ENCODE measurements at places on chromosomes 13 and 19.

DNA sequence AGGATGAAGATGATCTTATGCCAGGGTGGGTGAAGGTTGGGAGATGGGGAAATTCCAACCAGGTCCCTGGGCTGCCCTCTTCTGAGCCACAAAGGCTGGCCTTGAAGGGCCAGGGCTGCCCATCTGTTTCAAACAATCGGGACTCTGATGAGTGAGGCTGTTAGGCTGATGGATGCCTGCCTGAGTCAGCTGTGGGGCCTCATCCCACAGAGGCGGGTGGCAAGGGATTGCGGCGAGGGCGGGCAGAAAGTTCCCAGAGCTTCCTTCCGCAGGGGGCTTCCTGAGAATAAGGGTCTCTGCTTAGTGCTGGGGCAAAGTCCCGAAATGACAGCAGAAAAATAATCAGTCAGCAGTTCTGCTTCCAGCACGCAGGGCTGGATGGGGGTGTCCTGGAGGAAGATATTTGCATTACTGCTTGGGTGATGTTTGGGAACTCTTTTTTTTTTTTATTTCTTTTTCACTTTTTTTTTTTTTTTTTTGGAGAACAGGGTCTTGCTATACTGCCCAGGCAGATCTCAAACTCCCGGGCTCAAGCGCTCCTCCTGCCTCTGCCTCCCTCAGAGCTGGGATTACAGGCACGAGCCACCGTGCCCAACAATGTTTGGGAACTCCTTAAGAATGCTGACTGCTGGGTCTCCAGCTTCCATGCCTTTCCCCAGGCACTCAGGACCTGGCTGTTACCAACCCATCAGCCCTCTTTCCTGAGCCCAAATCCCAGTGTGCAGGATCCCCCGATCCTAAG is 14.1 kb downstream of the SH3GL1 start:
- no peak for DNase-seq

DNA sequence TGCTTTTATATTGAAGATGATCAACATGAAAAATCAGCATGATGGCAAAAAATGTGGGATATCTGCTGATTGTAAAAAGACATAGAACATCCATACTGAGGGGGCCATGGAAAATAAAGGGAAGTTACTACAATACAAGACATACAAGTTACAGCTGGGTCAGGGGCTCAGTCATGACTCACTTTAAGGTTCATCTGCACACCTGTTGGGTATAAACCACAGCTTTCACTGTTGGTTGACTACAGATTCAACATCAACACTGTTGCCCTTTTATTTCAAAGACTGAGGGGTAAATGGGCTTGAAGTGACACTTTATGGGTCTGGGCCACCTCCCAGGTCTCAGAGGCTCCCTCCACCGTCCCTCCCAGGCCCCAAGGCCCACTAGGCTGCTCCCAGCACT is 98.1 kb upstream of the IRS2 start:
- no peak for DNase-seq

GRCh38 chr19:29510701-29511265 is 15.0 kb upstream of the VSTM2B start:
- DNase-seq: no peak

- DNase-seq: no peak
These were observed 55.9 kb downstream of the RAB20 start for GRCh38 chr13:110505594-110505993.

DNA sequence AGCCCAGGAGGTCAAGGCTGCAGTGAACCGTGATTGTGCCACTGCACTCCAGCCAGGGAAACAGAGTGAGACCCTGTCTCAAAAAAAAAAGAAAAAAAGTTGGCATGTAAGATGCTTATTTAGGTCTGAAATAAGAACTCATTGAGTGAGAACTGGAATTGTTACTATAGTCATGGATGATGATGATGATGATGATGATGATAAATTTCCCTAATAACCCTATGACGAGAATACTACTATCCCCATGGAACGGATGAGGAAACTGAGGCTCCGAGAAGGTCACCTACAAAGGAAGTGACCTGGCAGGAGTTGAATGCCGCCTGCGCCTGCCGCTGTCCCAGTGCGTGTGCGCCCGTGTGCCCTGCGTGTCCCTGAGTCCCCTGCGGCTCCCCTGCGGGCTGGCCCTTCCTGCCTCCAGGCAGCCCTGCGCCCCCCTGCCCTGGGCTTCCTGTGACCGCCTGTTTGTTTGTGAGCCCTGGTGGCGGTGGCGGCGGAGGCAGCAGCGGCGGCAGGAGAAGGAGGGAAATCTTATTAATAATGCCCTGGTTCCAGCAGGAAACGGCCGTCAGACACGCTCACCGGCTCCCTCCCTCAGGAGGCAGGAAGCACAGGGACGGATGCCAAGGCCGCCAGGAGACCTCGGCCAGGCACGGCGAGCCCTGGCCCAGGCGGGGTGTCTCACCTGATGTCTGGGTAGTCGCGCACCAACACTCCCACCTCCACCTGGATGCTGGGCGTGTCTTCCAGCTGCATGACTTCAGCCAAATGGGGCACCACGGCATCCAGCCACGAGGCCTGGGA is 29.6 kb downstream of the EXOC3L2 start:
- no peak for DNase-seq

DNA sequence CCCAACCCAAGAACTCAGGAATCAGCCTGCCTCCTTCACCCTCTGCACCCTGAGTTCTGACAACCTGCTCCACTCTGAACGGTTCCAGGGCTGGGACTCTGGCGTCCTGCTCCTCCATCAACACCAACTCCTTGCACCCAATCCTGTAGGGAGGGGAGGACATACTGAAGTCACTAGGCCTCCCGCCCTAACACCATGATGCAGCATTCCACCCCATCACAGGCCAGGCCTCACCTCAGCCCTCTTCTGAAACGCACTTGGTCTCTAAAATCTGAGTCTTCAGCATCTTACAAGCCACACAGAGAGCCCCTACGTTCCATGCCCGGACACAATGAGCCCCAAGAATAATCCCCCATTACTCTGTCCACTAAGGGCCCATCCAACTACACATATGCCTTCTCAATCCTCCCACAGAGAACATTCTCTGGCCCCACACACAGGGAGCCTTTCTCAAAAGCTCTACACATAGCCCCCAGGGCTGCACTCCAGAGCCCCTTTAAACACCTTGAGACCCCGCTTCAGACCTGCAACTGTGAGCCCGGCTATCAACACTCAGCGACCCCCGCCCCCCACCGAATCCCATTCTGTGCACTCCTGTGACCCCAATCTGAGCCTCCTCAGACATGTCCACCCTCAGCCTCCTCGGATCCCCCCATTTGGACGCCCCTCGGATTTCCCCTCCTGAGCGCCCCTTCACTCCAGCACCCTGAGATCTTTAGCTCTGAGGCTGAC is 567 bp downstream of the ALKBH6 start:
- DNase-seq: no peak

GRCh38 chr19:371501-372168 is 27.0 kb upstream of the MIER2 start:
- DNase-seq: no peak

GRCh38 chr13:68850160-68850559 is 1257.5 kb upstream of the ATXN8OS start:
- no peak for DNase-seq

GRCh38 chr19:17406046-17406886 is 836 bp upstream of the BST2 start:
- DNase-seq: no peak

GRCh38 chr13:113753171-113753570 is 5.9 kb upstream of the TMEM255B start:
- DNase-seq: no peak

GRCh38 chr13:22262001-22262885 is 591.4 kb downstream of the FGF9 start:
- peak; percentile 28 for DNase-seq

- DNase-seq: no peak
These were observed 855 bp upstream of the CARS2 start for GRCh38 chr13:110706570-110707372.

DNA sequence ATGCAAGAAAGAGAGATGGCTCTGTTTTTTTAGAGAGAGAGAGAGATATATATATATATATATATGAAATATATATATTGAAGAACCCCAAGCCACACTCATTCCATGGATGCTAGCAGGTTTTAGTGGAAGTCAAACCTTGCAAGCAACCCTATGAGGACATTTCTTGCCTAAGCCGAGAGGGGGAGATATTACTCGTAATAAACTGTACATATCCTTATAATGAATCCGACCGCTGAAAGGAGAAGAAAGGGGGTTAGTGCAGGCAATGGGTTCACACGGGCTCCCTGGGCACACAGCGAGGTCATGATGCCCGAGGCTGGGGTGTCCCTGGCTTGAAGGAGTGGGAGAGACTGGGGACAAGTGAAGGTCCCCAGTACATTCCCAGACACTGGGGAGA is 78.3 kb downstream of the IER2 start:
- no peak for DNase-seq

DNA sequence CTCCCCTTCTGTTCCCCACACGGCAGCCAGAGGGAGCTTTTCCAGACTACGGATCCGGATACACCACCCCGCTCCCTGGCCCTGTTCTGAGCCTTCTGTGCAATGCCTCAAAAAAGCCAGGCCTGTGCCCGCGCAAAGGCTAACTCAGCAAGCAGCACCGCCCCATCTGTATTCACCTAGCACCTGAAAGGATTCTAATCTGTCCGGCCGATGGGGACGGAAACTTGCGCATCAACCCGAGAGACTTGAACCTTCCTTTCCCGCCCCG is 589 bp downstream of the ZBTB45 start:
- peak; percentile 58 for DNase-seq

- DNase-seq: no peak
These were observed 4.7 kb downstream of the CNOT3 start for GRCh38 chr19:54142166-54142780.

GRCh38 chr13:51767100-51767499 is 36.9 kb downstream of the DHRS12 start:
- no peak for DNase-seq

DNA sequence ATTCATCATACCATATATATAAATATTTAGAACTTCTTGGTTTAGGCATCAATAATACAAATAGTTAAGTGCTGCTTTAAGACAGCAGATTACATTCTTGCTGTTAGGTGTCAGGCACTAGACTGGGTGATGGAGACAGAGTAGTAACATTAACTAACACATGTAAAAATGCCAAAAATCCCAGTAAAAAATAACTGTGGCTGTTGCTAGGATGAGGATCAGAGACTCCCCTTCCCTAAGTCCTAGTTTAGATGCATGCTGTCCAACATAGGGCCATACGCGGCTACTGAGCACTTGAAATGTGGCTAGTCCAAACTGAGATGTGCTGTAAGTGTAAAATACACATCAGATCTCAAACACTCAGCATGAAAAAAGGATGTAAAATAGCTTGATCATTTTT is 94.7 kb downstream of the CDADC1 start:
- no peak for DNase-seq

- DNase-seq: no peak
These were observed 810 bp upstream of the NFKBID start for GRCh38 chr19:35901055-35901644.

DNA sequence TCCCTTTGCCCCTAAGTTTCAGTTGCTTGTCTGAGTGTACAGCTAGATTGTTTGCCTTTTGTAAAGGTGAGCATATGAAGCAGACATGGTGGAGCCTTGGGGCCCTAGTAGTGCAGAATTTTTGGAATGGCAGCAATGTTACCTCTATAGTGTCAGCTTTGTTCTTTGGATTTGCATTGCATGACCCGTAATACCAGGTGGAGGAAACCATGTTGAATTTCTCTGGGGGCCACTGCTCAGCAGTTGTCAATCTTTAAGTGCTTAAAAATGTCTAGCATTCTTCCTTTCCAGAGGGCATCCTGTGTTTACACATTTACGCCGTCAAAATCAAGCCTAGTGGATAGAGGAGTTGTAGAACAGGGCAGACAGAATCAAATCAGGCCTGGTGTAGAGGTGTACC is 303.3 kb downstream of the ATP8A2 start:
- no peak for DNase-seq

- DNase-seq: no peak
These were observed 5.4 kb downstream of the KLK1 start for GRCh38 chr19:50817941-50818858.

GRCh38 chr13:111252446-111253364 is 67.7 kb upstream of the TEX29 start:
- no peak for DNase-seq

- no peak for DNase-seq
These were observed 427 bp downstream of the ZNF160 start for GRCh38 chr19:53102756-53103233.

GRCh38 chr19:3368441-3368795 is 2.0 kb downstream of the NFIC start:
- no peak for DNase-seq

GRCh38 chr19:7480970-7481255 is 7.9 kb downstream of the PEX11G start:
- DNase-seq: no peak
